HuH-7 (cell line): ENCODE measurements at places on chromosomes 11 and 22.
A peak's percentile ranks its signal among the peaks of the same experiment; 100 is the strongest.

- DNase-seq: no peak
Observed at GRCh38 chr11:97909614-97910399, 1110.9 kb upstream of the CNTN5 start.

DNA sequence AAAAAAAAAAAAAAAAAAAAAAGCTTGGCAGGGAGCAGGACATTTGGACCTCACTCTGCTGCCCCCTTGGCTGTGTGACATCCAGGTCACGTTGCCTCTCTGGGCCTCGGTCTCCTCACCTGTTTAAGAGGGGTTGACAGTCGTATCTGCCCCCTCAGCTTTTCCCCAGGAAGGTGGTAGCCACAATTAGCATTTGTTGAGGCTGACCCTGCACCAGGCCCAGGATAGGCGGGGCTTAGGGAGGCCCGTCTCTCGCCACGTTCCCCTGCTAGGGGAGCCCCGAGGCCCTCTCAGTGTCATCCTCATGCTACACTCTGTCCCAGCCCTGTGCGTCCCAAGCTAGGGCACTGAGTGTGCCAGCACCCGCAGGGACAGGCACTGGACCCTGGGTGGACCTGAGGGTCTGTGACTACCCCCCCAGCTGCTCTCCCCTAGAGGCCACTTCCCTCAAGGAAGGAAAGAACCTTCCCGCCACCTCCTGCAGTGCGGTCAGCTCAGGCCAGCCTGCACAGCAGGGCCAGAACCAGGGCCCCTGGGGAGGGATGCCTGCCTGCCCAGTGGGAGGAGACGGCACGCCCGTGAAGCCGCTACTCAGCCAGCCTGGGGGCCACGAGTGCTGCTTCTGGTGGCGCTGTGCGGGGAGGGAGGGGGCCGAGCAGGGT lies 38.5 kb upstream of the PPARA start:
- DNase-seq: no peak

DNA sequence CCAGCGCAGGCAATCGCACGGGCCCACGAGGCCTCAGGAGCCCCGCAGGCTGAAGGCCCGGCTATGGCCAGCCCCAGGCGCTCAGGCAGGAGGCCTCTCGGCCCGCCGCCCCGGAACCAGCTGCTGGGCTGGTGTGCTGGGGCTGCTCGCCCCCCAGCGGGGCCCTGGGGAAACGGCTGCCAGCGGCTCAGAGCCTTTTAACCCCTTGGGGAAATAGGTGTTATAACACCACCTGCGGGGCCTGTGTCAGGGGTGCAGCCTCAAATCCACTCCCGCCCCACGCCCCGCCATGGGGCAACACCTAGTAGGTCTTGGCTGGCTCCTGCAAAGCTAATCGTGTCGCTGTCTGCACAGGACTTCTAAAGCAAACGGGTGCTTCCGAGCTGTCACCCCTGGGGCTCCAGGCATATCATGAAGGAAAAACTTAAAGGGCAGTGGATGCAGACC lies 237.4 kb downstream of the TTC28 start:
- peak; percentile 78 for DNase-seq

DNA sequence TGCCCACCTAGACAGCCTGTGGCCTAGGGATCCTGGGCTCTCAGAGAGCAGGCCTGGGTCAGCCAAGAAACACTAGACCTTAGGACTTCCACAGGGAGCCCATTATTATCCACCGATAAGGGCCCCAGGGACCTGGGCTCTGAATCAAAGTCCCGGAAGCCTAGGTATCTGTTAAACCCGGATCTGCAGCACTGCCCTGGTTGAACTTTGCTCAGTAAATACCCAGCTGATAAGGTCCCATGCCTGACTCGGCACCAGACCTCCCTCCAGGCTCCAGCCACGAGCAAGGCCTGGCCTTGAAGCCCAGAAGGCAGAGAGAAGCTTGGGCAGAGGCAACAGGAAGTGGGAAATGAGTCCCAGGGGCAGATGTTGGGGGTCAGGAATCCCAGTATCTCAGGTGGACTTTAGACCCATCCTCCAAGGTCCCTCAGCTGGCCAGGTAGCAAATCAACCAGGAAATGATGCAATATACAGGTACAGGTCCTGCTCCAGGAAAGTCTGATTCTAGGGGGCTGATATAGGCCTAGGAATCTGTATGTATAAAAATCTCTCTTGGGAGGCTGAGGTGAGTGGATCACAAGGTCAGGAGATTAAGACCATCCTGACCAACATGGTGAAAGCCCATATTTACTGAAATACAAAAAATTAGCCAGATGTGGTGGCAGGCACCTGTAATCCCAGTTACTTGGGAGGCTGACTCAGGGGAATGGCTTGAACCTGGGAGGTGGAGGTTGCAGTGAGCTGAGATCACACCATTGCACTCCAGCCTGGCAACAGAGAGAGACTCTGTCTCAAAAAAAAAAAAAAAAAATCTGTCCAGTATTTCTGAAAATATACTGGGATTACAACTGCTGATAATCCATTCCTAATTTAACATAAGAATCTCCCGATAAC lies 18.7 kb downstream of the POU2AF1 start:
- peak; percentile 90 for DNase-seq

DNA sequence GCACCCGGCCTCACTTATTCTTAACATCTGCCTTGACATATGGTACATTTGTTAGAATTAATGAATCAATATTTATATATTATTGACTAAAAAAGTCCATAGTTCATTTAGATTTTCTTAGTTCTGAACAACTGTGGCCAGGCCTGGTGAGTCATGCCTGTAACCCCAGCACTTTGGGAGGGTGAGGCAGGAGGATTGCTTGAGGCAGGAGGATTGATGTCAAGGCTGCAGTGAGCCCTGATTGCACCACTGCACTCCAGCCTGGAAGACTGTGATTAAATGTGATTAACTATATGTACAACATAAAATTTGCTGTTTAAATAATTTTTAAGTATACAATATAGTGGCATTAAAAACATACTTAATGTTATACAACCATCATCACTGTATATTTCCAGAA lies 5.6 kb downstream of the UVRAG start:
- no peak for DNase-seq

DNA sequence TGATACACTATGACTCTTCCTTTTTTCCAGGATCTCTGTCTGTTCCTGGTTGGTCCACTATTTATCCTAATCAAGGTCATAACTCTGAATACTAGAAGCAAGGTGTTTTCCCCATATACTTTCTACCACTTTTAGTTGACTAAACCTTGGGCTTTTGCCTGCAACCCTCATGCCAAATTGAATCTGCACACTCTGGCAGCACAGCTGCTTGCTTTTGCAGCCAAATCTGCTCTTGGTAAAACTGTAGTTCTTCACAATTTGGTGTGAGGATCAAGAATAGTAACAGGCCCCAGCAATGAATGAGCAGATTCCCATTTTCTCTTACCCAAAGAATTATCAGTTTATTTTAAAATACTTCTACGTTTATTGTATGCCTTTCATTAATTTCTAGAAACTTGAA lies 586.5 kb upstream of the CNTN5 start:
- DNase-seq: no peak

DNA sequence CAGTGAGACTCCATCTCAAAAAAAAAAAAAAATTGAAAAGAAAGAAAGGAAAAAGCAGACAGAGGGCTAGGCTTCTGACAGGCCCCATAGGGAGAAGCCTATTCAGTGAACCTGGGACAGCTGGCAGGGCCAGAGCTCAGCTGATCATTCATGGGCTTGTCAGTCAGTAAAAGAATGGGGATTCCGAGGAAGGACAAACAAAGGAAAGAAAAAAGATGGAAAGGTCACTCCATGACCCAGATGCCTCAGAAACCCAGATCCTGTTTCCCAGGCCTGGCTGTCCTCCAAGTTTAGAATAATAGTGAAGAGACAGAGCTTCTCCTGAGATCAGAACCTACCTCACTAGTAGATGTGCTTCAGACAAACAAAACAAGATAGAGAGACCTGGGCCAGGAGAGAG lies 34.3 kb upstream of the ASPHD2 start:
- no peak for DNase-seq

DNA sequence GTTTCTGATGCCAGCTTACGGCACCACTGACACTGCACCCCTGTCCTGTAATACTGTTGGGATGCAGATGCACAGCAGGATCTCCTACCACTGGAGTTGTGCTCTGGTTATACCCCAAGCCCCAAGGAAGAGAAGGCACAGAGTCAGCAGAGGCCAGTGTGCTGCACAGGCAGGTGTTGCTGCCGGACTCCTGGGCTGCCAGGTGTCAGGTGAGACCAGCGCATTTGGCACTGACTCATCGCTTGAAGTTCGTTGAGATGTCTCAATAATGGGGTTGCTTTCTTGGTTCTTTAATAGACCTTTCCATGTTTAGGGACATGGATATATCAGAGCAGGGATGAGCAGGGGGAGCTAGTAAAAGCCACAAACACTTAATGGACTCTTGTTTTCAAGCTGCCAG lies 75.7 kb upstream of the TTC12 start:
- DNase-seq: no peak

DNA sequence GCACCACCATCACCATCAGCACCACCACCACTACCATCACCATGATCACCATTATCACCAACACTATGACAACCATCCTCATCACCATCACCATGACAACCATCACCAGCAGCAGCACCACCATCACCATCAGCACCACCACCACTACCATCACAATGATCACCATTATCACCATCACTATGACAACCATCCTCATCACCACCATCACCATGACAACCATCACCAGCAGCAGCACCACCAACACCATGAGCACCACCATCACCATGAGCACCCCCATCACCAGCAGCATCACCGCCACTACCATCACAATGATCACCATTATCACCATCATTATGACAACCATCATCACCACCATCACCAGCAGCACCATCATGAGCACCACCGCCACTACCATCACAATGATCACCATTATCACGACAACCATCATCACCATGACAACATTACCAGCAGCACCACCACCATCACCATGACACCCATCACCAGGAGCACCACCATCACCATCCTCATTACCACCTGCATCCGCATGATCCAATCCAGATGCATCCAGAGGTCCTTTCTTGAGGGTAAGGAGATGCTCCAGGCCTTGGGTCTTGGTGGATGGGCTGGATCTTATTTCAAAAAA lies 23.8 kb downstream of the PHF21B start:
- DNase-seq: no peak

DNA sequence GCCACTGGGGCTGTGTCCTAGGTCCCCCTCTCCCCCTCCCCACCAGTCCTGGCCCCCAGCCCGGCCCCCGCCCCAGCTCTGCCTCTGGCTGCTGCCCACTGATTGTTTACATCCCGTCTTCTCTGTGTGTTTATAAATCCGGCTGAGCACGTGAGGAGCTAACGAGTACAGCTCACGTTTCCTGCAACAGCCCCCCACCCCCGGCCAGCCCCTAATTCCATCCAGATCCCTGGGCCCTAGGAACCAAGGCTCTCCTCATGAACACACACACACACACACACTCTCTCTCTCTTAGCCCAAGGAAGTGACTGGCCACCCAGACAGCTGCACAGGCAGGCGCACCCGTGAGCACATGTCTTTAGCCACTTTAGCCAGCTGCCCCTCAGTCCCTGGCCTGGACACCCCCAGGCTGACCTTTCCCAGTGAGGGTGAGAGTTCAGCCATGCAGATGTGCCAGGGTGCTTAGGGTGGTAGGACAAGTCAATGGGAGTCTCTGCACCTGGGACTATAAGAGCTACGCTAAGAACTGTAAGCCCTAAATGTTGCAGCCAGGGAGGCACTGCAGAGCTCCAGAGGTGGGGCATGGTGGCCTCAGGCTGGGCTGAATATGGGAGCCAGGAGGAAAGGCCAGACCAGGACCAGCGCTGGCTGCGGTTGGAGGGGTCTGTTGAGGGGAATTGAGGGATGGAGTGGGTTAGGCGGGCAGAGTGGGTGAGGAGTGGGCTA lies 2.9 kb downstream of the CLCF1 start:
- DNase-seq: no peak

GRCh38 chr22:29284196-29284595 lies 16.1 kb downstream of the EWSR1 start:
- DNase-seq: no peak

- DNase-seq: no peak
Observed at GRCh38 chr11:108148556-108148955, 27.2 kb downstream of the ACAT1 start.
